CD4-positive, alpha-beta T cell treated with Interleukin-1 beta for 1 hour (primary cell): ENCODE measurements at places on chromosomes 11 and 22.

DNA sequence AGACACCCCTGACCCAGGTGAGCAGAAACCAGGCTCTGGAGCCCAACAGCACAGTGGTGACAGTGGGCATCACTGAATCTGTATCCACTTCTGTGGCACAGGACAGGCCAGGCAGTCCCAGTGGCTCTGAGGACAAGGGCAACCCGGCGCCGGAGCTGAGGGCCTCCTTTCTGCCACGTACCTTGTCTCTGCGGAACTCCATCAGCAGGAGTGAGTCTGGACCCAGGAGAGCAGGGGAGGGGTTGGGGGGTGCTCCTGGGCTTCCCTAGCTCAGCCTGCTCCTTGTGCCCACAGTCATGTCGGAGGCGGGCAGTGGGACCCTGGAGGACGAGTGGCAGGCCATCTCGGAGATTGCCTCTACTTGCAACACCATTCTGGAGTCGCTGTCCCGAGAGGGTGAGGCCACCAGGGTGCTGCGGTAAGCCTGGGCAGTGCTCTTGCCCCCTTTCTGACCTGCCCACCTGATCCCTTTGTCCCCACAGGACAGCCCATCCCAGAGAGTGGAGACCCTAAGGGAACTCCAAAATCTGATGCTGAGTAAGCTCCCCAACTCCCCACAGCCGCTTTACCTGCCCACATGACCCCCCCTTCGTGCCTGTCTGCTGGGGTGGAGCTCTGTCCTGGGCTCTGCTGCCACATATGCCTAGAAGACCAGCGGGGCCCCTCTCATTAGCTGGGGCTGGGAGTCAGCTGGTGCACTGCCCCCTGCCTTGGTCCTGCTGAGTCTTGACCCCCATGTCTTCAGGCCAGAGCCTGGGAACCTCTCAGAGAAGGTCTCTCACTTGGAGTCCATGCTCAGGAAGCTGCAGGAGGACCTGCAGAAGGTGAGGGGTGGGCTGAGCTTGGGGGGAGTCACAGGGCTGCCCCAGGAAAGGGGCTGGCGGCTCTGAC is 12.0 kb downstream of the SIPA1 start:
- no peak for DNase-seq

- DNase-seq, result no peak
Observed at GRCh38 chr22:19292458-19293230, 1.1 kb upstream of the CLTCL1 start.

DNA sequence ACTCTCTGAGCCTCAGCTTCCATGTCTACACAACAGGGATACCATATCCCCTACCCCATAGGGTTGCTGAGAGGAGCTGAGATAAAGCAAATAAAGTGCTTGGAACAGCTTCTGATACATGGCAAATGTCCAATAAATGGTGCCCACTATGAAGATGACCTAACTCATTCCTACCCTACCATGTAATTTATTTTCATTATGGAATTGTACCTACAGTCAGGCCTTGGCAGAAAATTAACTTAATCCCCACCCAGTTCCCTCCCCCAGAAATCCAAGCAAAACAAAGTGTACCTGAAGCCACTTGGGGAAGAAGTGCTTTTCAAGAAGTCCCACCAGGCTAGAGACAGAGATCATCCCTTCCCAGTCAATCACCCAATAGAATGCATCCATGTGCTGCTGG is 10.8 kb downstream of the SRRD start:
- DNase-seq, result no peak

DNA sequence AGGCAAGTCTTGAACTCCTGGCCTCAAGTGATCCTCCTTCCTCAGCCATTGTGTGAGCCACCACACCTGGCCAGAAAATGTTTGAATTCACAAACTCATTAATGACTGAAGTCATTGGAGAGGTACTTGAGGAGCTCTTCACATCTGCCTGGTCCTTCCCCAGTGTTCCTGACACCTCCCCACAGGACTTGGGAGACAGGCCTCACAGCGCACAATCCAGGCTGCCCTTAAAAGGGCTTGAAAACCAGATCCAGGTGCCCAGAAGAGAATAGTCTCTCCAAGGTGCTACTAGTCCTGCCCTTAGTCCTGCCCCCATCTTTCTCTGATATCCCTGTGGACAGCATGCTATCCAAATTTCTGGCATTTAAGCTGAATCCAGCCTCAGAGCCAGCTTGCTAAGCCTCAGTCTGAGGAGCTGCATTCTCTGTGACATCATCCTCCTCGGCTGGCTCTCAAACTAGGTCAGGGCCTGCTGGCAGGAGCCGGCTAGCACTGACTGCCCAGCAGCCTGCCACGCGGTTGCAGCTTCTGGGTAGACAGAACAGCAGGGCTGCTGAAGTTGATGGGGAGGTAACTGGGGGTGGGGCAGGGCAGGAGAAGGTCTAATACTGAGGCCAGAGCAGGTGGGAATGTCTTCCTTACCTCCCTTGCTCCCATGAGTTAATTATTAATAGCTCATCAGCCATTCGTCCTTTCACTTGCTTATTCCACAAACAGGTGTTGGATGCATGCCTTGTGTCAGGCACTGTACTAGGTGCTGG is 35.3 kb upstream of the NECTIN1 start:
- DNase-seq, result no peak
